Putamen (tissue), 1 donor: ENCODE measurements at places on chromosomes 12 and 14.
A peak's percentile ranks its signal among the peaks of the same experiment; 100 is the strongest.

GRCh38 chr14:106681568-106681967, 1155.2 kb downstream of the TMEM121 start:
- no peak for DNase-seq

GRCh38 chr12:14957551-14958168, 3.7 kb downstream of the ARHGDIB start:
- no peak for DNase-seq

- peak; percentile 16 for DNase-seq
Measured at GRCh38 chr14:21734457-21735074, 60.9 kb upstream of the OR4E1 start.

GRCh38 chr12:102421802-102422583, 58.4 kb downstream of the IGF1 start:
- no peak for DNase-seq

DNA sequence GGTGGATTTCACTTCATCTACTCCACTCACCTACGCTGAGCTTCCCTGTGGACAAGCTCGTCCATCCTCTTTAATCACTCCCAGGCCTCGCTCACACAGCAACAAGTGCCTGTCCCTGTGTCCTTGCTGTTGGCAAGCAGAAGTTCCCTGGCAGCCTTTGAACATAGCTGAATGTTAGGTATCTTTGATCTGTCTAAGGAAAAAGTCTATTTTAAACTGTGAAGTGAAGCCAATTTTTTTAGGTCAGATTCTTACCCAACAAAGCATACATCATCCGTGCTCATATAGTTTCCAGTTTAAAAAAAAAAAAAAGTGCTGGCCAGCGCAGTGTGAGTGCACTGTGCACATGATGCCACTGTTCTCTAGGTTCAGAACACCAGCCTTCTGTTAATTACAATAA, 36.3 kb downstream of the PPP2R5C start:
- DNase-seq, result no peak

DNA sequence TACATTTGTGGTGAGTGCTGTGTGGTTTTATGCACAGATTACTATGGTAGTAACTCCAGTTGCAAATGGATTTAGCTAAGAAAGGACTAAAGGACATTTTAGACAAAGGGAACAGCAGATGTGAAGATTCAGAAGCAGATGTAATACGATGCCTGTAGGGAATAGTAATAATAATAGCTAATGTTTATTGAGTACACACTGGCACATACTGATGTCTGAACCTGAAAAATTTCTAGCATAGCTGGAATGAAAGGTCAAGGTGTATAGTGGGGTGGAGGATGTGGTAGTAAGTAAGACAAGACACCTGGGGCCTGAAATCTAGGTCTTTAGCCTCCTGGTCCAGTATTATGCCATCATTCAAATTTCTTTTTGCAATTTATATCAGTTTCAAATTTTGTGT, 54.3 kb upstream of the LRTM2 start:
- DNase-seq, result no peak

DNA sequence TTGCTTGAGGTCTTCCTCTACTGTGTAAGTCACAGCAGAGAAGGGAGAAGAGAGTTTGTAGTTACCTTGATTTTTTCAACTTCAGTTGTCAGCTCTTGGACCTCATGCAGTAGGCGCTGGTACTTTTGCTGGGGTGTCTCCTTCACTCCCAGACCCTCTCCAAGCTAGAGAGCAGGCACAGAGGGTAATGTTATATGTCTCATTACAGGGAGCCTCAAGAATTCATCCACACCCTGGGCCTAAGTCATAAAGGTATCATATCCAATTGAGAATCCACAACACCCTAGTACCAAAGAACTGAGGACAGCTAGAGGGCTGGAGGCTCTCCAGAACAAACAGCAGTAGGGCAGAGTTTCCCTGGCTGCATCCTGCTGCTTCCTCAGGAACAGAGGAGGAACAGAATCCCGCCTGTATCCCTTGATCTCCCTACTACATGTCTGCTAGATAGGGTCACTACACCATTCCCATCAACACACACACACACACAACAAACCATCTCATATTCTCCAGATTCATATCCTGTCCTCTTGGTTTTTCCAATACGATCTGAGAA, 11.9 kb downstream of the DCTN2 start:
- no peak for DNase-seq

DNA sequence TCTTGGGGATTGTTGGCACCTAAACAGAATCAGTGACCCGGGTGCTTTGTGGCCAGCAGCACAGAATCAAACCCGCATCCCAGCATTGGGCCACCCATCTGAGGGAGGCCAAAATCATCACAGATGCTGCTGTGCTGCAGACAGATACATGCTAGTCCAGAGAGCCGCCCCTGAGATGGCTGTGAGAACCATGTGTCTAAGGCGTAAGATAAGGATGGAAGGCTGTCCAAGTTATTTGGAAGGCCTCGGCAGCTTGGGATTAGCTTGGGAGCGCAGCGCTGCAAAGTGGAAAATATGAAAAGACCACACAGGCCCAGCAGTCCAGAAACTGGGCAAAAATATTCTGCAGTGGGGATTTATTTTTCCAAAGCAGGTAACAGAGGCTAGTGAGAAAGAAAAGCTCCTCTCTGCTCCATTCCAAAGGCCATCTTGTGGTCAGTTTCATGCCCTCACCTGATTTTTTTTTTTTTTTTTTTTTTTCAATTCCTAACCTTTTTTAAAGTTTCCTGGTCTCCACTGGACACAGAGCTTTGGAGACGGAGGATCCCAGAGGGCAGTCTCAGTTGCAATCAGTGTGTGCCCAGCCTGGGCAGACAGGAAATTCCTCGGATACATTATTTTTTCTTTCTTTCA, 178.9 kb upstream of the BCL2L14 start:
- no peak for DNase-seq

DNA sequence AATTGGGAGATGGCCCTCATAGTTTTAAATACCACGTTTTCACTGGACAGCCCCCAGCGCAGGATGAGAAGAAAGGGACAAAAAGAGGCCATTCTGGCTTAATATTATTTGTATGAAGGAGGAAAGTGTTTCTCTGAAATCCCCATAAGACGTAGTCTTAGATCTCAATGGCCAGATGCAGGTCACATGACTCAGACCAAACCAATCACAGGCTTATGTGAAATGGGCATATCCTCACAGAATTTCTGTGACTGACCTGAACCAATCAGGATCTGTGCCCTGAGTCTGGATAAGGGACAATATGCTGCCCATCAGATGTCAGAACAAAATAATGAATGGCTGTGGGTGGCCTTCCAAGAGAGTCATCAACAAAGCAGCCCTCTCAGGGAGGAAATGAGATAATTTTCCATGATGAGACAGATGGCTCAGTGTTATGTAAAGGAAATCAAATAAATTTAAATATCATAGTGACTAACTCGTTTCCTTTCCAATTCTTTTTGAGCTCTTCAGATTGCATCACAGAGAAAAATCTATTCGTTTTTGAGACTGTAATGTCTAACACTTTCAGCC, 1009.5 kb upstream of the TMEM132C start:
- DNase-seq, result no peak

DNA sequence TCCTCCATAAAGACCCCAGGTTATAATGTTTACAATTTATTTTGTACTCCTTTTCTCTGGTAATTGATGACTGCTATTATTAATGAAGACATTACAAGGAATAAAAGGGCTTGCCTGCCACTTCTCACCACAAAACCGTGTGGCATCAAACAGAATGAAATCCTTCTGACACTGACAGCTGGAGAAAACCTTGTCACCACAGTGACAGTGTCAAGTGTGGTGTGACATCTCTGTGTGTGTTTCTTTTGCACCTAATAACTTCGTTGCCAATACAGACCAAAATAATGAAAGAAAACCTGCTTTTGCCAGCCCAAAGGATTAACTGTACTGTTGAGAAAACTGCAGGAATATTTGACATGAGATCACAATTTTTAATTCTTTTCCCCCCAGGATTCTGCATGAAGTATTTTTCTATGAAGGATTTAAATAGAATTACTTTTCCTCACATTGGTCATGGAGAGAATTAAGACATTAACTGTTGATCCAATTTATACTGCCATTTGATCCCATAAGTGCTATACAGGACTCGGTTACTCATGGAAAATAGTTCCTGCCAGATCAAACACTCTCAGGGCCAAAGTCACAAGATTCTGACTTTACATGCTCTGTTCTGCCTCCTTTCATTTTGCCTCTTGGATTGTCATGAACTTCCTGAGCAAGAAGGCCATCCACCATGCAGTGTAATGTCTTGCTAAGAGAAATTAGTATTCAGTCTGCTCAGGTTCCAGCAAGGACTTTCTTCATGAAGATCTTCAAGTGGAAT, 60.4 kb upstream of the IFNG-AS1 start:
- DNase-seq, result no peak

DNA sequence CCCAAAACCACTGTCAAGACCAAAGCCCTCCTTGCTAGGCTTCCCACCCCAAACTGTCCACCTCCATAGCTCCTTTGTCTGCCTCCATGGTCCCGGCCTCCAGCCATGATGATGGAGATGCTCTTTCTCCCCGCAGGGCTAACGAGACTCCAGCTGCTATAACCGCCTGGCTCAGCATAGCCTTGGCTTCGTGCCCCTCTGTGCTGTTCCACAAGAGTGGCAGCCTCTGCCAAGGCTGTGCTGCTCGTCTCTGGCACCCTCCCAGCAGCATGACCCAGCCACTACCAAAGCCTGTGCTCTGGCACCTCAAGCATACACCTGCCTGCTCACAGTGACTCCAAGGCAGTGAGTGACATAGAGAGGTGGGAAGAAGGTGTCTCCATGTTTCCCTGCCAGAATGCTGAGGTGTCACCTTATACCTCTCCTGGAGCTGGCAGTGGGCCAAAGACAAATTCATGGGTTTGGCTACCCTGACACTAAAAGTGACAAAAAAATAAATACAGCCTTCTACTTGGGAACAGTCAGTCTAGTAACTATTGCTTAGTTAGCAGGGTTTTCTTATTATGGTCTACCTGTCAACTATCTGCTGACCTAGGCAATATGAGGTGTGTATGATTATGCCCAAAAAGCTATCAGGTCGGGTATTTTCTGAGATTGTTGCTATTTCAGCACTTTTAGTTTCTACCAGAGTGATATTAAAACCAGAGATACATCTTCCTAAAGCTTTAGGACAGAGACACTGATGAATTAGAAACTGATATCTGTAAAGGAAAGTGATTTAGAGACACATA, 16.1 kb upstream of the KRT73 start:
- DNase-seq, result peak; percentile 68

- DNase-seq, result no peak
Measured at GRCh38 chr12:53115112-53115890, 12.0 kb downstream of the SOAT2 start.
